AG08395 (cell line): ENCODE measurements at places on chromosomes 6 and 20.

GRCh38 chr6:11848346-11848651 is 69.7 kb upstream of the ADTRP start:
- no peak for DNase-seq

- DNase-seq = no peak
These were observed 579.6 kb upstream of the MAP3K7 start for GRCh38 chr6:91166271-91167046.

DNA sequence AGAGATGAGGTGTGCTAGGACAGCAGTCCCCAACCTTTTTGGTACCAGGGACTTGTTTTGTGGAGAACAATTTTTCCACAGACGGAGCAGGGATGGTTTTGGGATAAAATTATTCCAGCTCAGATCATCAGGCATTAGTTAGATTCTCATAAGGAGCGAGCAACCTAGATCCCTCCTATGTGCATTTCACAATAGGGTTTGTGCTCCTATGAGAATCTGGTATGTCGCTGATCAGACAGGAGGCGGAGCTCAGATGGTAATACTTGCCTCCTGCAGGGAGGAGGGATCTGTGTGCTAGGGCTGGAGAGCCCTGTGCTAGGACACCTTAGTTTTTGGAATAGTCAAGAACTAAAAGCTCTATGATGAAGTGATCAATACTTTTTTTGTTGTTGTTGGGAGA is 2.5 kb downstream of the SMIM13 start:
- DNase-seq = peak; percentile 59

DNA sequence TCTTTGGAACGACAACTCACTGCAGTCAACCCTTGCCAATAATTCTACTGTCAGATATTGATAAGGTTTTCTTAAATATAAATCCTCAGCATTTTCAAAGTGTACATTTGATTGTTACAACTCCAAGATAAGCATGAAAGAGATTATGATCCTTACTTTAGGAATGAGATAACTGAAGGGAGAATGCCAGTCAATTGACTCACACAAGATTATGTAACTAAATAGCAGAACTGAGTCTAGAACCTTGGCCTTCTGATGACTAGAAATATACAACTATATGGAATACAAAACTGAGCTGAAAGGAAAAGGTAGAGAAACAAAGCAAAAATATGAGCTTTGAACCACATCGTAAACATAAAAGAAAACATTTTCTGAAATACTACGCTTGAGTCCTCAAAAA is 26.9 kb upstream of the STXBP5 start:
- DNase-seq = peak; percentile 4
